Muscle of arm (tissue), 14 donors: ENCODE measurements at places on chromosomes 3 and 15.

GRCh38 chr15:37771465-37771864 lies 163.0 kb upstream of the TMCO5A start:
- DNase-seq: no peak

- DNase-seq: no peak
Measured at GRCh38 chr3:123075359-123075758, 8.5 kb downstream of the PDIA5 start.

GRCh38 chr15:64452988-64453688 lies 7.2 kb upstream of the ZNF609 start:
- no peak for DNase-seq

- DNase-seq: no peak
Measured at GRCh38 chr15:38843051-38843501, 278.5 kb upstream of the RASGRP1 start.

GRCh38 chr3:164194842-164195241 lies 883.5 kb downstream of the SI start:
- DNase-seq: no peak

DNA sequence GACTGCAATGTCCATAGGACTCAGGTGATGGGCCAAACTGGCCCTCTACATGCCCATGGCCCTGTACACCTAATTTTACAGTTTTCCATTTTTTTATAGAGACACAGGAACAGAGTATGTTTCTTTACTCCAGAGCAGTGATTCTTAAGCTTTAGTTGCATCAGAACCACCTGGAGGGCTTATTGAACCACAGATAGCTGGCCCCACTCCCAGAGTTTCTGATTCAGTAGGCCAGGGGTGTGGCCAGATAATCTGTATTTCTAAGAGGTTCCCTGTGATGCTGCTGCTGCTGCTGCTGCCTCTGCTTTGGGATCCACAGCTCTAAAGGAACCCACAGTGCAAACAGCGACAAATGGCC lies 5.1 kb downstream of the RBP1 start:
- DNase-seq: no peak

DNA sequence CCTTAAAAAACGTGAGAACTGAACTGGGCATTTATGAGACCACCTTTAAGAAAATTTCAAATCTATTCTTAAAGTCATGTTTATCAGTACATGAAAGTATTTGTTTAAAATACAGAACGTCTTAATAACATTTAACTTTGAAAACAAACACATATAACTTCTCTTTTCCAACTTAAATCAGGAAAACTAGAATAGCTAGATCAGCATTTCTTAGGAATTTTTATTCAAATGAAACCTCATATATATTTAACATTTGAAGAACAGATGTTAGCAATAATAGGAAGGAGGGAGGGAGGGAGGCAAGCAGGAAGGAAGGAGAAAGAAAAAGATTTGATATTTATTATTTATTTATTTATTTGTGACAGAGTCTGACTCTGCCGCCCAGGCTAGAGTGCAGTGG lies 120.2 kb downstream of the NR1I2 start:
- DNase-seq: no peak

GRCh38 chr3:158802409-158803268 lies 785 bp downstream of the MFSD1 start:
- DNase-seq: peak; percentile 30

DNA sequence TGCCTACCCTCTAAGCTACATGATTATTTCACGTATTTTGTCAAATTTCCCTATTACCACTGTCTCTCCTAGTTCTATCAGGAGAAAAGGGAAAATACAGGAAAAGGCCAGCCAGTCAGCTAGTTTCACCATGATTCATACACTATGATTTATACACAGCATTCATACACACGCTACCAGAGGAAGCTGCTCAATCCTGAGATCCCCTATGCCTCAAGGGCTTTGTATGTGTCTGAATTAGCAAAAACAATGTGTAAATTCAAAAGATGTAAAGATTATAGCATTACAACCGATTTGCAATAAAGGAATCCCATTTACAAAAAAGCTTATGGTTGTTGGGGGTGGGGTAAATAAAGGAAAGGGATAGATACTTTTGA lies 3.1 kb upstream of the ACKR4 start:
- DNase-seq: no peak

- no peak for DNase-seq
Measured at GRCh38 chr15:25251700-25252390, 187.0 kb downstream of the UBE3A start.

GRCh38 chr3:56839784-56840715 lies 38.3 kb upstream of the ARHGEF3 start:
- DNase-seq: no peak

- DNase-seq: no peak
Measured at GRCh38 chr3:117139681-117140080, 430.1 kb downstream of the TUSC7 start.

DNA sequence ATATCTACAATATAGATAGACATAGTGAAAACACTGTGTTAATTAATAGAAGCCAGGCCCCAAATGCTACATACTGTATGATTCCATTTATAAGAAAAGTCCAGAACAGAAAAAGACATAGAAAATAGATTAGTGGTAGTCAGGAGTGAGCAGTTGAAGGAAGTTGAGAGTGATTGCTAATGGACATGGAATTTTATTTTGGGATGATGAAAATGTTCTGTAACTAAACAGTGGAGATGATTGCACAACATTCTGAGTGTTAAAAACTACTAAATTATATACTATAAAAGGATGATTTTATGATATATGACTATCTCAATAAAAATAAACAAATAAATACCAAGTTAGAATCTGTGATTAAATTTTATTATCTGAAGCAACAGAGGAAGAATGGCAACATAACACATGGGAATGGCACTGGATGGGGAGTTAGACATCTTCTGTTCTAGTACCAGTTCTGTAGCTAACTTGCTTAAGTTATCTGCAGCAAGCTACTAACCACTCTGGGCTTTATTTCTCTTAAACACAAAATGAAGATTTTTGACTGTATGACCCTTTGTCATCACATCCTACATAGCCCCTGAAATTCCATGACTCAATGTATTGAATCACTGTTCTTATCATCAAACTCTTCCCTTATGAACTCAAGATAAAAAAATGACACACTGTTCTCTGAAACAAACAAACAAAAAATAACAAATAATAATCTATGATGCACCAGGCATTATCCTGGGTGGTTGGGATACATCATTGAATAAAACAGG lies 612.7 kb downstream of the TBL1XR1 start:
- no peak for DNase-seq
